GM04503 (cell line): ENCODE measurements at places on chromosomes 7 and 10.

DNA sequence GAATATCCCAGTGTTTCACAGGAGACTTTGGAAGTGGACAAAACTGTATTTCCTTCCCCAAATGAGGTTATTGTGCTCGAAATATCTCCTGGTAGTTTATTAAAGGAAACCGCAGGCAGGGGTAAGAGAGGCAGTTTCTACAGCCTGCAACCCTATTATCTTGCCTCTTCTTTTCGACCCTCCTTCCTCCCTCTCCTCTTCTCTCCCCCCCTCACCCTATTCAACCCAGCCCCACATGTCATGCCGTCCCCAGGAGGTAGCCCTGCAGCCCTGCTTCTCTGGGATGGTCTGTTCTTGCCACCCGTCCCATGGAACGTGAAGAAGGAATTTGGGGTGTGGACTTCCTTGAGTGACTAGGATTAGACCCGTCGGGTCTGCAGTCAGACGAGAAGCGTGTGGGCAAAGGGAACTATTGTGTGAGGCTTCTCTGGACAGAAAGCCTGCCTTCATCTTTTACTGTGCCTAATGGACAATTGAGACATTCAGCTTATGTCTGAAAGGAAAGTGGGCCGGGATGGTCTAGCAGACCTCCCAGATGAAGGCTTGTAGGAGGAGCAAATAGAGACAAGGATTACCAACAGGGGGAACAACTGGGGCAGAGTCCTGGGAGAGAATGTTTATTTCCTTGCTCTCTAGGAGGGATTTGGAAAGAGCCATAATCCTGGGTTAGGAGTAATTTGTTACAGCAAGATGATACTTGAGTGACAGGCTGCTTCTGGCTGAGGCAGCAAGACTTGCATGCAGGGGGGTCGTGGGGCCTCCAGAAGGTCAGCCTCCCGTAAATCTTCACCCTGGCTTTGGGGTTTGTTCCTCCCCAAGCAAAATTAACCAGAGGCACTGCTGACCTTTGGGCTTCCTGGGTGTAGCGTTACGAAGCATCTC lies 77.8 kb downstream of the TCF7L2 start:
- DNase-seq, result no peak

- DNase-seq, result no peak
Measured at GRCh38 chr10:79411546-79412495, 33.6 kb downstream of the ZCCHC24 start.

- no peak for DNase-seq
Measured at GRCh38 chr7:45506059-45506458, 68.1 kb upstream of the ADCY1 start.

- DNase-seq, result no peak
Measured at GRCh38 chr7:102312317-102312716, 25.6 kb downstream of the SH2B2 start.

DNA sequence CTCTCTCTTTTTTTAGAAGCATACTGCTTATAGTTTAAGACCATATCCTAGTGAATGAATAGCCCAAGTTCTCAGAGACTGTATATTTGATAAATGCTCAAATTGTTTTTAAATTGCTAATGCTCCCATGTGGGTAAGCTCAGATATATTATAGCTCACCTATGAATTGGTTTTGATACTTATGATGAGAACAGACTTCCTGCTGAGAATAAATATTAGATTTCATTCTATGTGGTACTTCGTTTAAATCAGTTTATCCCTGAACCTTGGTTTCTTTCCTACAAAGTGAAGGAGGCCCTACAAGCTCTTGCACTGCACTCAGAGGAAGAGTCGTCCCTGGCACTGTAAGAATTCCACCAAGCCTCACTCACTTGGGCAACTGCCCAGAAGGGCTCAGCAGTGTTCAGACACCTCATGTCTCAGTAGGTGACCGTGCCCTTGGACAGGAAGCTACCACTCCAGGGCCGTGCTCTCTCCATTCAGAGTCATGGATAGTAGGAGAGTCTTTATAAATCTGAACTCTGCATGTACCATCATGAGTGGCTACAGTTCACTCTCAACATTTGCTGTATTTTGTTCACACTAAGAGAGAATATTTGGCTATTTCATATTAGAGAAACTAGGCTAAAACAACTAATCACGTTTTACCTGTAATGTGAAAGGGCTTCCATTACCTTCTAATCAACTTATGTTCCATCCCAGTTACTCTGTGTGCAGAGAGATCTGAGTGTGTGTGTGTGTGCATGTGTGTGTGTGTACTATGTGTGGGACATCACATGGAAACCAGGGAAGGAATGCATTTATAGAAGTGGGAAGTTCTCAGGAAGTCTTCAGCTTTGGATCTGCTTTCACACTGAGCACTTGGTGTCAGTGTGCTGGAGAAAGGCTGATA lies 93.8 kb downstream of the PTPRE start:
- no peak for DNase-seq

GRCh38 chr10:104424719-104425118 lies 71.1 kb downstream of the CFAP58 start:
- DNase-seq, result no peak

GRCh38 chr10:79628083-79628482 lies 17.3 kb downstream of the SFTPA1 start:
- DNase-seq, result no peak

- no peak for DNase-seq
Measured at GRCh38 chr10:60810437-60811182, 32.3 kb downstream of the CDK1 start.

- no peak for DNase-seq
Measured at GRCh38 chr10:72107325-72108003, 19.1 kb upstream of the SPOCK2 start.

- DNase-seq, result no peak
Measured at GRCh38 chr7:16883918-16884317, 2.1 kb upstream of the AGR3 start.

DNA sequence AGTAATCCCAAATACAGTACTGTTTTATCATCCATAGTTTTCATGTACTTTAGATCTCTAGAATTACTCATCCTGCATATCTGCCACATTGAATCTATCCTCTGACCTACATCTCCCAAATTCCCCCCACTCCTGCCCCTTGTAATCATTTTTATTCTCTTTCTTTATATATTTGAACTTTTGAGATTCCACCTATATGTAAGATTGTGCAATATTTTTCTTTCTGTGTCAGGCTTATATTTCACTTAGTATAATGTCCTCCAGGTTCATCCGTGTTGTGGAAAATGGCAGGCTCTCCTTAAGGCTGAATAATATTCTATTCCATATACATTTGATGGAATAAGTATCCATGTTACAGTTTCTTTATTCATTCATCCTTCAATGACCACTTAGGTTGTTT lies 640.4 kb downstream of the POM121L12 start:
- DNase-seq, result no peak

GRCh38 chr10:3848005-3848774 lies 63.2 kb upstream of the KLF6 start:
- no peak for DNase-seq

- no peak for DNase-seq
Measured at GRCh38 chr7:148579366-148579765, 11.2 kb upstream of the C7orf33 start.

DNA sequence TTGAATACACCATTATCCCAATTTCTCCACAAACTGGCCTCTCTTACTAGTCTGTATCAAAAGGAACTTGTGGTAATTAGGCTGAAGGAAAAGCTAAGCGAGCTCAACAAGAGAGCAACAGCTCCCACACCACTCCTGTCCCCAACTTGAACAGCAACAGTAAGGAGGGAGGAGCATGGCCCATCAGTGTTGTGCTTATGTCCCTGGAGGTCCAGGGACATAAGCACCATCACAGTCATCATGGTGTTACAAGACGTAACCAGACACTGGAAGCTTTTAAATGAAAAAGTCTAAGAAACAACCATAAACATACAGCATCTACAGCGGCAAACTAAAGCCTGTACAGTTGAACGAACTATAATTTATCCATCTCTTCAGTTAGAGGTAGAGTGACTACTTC lies 989 bp downstream of the ERLIN1 start:
- no peak for DNase-seq

DNA sequence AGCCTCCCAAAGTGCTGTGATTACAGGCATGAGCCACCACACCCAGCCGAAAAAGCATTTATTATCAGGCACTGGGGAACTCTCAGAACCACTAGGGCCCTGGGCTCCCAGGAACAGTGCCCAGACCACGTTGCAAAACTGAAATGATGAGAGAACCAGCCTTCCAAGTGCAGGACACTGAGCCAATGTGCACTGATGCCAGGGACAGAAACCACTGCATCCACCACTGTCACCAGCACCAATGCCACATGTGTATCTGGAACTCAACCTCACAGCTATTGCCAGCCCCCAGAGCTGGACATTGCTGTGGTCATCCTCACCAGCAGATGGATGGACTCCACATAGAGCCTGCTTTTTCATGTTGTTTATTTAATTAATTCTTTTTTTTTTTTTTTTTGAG lies 28.2 kb upstream of the TPST1 start:
- DNase-seq, result no peak

DNA sequence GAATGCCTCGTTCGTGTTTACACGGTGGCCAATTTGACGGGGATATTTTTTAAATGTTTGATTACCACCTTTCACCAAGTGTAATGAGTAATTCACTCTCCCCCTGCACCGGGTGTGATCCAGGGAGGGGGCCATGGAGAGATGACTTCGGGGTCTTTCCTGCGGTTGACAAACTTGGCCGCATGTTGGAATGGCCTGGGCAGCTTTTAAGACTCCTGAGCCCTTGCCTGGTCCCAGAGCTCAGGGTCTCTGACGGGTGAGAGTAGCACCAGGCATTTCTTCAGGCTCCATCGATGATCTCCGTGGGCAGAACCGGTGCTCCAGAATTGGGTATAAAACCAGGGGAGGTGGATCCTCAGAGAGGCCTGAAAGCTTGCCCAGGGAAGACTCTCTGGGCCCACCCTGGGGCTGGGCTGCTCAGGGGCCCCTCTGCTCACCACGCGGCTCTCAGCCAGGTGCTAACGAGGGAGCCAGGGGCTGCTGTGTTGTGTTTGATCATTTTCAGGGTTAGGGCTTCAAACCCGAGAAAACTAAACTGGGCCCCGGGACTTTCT lies 882 bp downstream of the ZNF282 start:
- DNase-seq, result no peak

- DNase-seq, result no peak
Measured at GRCh38 chr7:23598296-23598695, 1.1 kb downstream of the CCDC126 start.

DNA sequence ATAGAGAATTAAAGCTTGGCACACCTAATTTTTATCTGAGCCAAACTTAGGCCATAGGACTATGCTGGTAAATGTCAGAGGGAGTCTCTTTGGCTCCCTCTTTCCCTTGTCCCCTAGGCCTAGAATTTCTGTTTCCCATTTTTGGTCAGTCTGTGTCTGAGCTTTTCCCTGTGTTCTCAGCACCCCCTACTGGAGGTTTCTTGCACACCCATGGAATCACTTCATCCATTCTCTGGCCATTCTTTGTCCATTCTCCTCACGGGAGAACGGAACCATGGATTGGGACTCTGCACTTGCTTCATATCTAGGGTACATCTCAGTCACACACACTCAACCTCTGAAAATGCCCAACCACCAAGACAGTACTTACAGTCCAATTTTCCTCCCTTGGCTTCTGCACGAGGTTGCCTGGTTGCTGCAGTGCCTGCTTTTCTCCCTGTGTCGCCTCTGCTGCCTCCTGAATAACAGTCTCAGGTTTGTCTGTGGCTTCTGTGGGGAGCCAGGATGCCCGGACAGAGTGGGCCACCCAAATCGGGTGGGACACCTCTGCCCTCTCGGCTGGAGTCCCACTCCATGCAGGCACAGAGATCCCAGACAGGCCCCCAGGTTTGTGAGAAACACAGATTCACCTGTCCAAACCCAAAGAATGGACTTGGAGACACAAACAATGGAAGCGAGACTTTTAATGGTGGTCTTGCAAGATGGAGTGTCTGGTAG lies 35.1 kb upstream of the DNAH11 start:
- DNase-seq, result no peak

- no peak for DNase-seq
Measured at GRCh38 chr7:151181011-151181431, 6.0 kb downstream of the ASB10 start.

DNA sequence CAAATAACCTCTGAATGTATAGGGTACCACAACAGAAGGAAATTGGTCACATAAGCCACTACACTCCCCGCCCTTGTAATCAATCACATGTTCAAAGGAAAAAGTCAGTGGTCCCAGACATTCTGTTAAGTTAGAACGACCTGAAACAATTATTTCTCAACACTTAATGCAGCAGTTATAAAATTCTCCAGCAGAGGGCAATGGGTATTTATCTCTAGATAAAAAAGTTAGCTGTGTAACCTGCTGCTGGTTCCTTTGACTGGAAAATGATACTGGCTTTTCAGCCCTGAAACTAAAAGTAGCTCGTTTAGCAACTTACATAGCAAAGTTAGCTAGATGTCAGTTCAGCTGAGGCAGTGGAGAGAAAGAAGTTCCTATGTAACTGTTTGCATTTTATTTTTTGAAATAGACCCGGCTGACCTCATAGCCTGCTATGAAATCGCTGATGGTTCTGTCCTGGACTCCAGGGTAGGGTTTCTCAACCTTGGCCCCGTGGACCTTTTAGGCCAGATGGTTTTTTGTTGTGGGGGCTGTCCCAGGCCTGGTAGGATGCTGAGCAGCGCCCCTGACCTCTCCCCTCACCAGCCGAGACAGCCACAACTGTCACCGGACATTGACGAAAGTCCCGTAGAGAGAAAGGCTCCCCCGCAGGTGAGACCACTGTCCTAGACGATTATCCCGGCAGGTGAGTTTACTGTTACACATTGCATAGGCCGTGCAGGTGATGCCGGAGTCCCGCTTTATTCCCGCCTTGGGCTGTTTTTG lies 40.2 kb upstream of the PROSER2 start:
- DNase-seq, result no peak

GRCh38 chr7:48424731-48425130 lies 253.5 kb downstream of the ABCA13 start:
- no peak for DNase-seq

GRCh38 chr7:45978731-45979211 lies 57.7 kb upstream of the IGFBP3 start:
- DNase-seq, result no peak

GRCh38 chr10:71964743-71965515 lies 734 bp downstream of the CHST3 start:
- DNase-seq, result no peak

GRCh38 chr7:137544453-137545058 lies 201.0 kb upstream of the PTN start:
- no peak for DNase-seq

- DNase-seq, result peak; percentile 11
Measured at GRCh38 chr7:99762680-99763327, 21.2 kb downstream of the CYP3A4 start.

- DNase-seq, result no peak
Measured at GRCh38 chr10:101164020-101164419, 32.9 kb downstream of the TLX1 start.

- no peak for DNase-seq
Measured at GRCh38 chr7:42186151-42186550, 50.9 kb downstream of the GLI3 start.
